ENCODE measurements at places on chromosomes 2 and 18. TPM values are rescaled to one million over a fixed set of nuclear protein-coding genes. Genes with fewer than 3 reads are reported as not detected.

GRCh38 chr18:58682429-58683069 is 11.3 kb downstream of the MALT1 start:
- DNase-seq = no peak
- H3K27me3 ChIP-seq = no peaks in the 10 kb centered on the region
- H3K27ac ChIP-seq = peak overlapping the region; percentile 67
- H3K4me3 ChIP-seq = no peak overlapping the region

DNA sequence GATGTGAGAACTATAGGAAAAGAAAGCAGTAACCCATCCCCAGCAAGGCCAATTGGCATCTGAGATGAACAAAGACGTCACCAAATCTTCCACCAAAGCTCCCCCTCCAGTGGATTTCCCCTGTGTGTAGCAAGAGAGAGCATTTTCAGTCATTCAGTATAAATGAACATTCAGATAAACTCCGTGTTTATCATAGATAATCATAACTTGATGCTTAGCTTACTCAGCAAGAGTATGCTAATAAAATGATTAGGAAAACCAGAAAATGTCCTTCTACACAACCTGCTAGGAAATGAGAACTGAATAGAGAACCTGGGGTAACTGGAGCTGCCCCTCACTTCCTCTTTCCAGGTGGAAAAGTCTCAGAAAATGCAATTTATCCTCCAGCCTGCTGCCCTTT is 198.0 kb upstream of the CCDC150 start:
- H3K4me3 ChIP-seq = no peak overlapping the region
- no peak overlapping the region for H3K27ac ChIP-seq
- no peaks in the 10 kb centered on the region for H3K27me3 ChIP-seq
- H3K4me1 ChIP-seq = peaks cover 4% of the 10 kb centered on the region
- DNase-seq = no peak

DNA sequence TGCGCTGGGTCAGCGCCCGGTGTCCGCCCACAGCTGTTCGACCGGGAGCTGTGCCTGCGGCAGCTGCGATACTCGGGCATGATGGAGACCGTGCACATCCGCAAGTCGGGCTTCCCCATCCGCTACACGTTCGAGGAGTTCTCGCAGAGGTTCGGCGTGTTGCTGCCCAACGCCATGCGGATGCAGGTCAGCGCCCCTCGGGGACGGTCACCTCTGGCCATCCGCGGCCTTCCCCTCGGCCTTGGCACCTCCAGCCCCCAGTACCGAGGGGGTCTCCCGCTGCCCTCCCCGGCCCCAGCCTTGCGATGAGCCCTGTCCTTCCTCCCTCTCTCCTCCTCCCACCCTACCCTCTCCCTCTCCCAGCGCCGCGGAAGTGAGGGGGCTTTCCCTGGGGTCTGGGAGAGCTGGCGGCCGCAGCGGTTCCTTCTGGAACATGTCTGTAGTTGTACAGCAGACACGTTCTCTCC is 53.2 kb upstream of the GPR17 start:
- H3K4me1 ChIP-seq = no peaks in the 10 kb centered on the region
- H3K36me3 ChIP-seq = no peaks in the 10 kb centered on the region
- DNase-seq = no peak
- no peak overlapping the region for H3K4me3 ChIP-seq
- H3K27me3 ChIP-seq = no peaks in the 10 kb centered on the region

GRCh38 chr2:12434630-12435098 is 282.1 kb upstream of the TRIB2 start:
- DNase-seq = no peak
- no peaks in the 10 kb centered on the region for H3K27me3 ChIP-seq
- H3K4me1 ChIP-seq = peaks cover 12% of the 10 kb centered on the region
- H3K27ac ChIP-seq = no peak overlapping the region

- no peak overlapping the region for H3K4me3 ChIP-seq
- H3K4me1 ChIP-seq = no peaks in the 10 kb centered on the region
- no peaks in the 10 kb centered on the region for H3K36me3 ChIP-seq
- no peak overlapping the region for H3K27ac ChIP-seq
- peaks cover 34% of the 10 kb centered on the region for H3K27me3 ChIP-seq
Measured at GRCh38 chr2:181465676-181466375, 8.6 kb downstream of the ITGA4 start.

DNA sequence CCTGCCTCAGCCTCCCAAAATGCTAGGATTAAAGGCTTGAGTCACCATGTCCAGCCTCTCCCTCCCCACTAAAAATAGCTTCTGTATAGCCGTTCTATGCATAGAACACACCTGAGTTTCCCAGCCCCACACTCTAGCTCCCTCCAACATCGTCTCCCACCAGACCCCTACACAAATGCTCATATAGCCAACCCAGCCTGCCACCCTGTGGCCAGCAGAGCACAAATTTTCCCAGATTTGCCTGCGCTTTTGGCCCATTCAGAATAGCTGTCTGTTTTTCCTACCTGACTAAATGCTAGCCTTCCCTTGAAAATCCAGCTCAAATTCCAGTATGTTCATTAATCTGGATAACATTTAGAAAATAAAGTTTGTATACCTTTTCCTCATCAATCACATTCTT is 22.8 kb downstream of the TRABD2A start:
- peaks cover 66% of the 10 kb centered on the region for H3K27me3 ChIP-seq
- H3K27ac ChIP-seq = no peak overlapping the region

DNA sequence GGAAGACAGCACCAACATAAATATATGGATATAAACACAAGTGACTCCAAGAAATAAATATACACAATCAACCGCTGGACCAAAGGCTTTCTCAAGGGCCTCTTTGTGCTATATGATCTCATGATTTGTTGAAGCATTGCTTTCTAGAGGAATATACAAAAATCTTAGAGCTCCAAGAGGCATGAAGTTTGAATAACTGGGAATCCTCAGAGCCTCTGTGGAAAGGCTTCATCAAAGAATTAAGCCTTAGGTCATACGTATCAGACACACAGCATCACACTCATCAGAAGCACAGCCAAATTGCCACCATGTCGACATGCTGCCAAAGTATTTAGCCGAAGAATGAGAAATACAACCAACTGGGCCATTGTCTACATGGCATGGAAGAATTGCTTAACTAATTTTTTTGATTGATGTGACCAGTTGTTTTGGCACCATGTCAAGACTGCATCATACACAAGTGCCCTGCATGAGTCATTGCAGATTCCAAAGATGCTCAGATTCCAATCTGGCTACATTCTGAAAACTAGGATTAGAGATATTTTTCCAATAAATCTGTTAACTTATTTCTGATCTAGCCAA is 860.6 kb upstream of the ZEB2 start:
- no peaks in the 10 kb centered on the region for H3K36me3 ChIP-seq
- H3K27me3 ChIP-seq = no peaks in the 10 kb centered on the region
- no peak overlapping the region for H3K4me3 ChIP-seq
- no peak for DNase-seq

GRCh38 chr2:55976681-55977080 is 53.1 kb upstream of the EFEMP1 start:
- peaks cover 4% of the 10 kb centered on the region for H3K4me1 ChIP-seq
- no peak overlapping the region for H3K27ac ChIP-seq
- no peak overlapping the region for H3K4me3 ChIP-seq
- H3K27me3 ChIP-seq = peaks cover under 1% of the 10 kb centered on the region
- peaks cover 2% of the 10 kb centered on the region for H3K36me3 ChIP-seq

DNA sequence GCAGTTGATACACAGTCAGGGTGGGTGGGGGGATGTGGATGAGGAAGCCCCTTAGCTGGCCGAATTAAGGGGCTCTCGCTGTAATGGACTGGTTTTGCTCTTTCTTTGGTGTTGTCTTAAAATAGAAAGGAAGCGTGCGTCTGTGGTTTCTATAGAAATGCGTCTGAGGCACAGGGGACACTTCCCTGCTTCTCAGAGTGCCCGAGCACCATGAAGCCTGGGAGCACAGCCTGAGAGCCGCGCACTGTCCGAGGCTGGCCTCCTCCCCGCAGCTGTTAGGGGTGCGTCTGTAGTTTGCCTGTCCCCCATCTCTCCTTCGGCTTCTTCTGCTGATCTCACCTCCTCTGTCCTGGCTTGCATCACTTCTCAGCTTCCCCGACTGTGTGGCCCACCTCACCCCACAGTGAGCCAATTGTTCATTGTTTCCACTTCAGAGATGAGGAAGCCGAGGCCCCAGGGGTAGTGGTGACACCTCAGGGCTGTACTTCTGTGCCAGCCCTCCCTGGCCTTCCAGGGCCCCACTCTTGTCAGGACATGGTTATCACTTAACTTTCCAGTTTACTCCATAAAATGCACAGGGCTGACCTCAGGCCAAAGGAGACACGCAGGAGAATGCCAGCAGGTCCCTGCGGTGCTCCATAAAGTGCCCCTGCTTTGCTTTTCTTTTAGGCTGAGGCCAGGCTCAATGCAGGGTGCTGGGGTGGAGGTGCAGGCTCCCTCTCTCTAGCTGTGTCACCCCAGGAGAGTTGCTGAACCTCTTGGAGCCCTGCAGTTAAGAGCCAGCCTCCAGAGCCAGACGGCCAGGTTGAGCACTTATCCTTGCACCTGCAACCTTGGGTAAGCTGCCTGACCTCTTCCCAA is 210.6 kb downstream of the SEPTIN10 start:
- H3K4me3 ChIP-seq = no peak overlapping the region
- no peaks in the 10 kb centered on the region for H3K4me1 ChIP-seq
- no peak for DNase-seq
- no peak overlapping the region for H3K27ac ChIP-seq
- peaks cover 8% of the 10 kb centered on the region for H3K27me3 ChIP-seq

DNA sequence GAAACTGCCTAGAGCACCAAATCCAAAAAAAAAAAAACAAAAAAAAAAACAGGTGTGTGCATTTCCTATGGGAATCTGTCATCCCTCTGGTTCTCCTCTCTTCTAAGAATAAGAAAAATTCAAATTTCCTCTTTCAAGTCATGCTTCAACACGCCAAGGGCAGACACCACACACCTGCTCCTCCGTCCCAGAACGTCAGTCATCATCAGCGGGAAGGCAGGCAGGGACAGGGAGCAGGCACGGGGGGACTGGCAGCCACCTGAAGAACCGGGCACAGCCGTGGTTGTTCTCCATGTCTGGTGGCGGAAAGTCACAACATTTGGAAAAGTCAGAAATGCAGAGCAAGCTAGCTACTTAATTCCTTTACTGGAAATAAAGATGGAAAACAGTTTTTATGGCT is 214.8 kb downstream of the IKZF2 start:
- H3K36me3 ChIP-seq = no peaks in the 10 kb centered on the region
- peak overlapping the region; percentile 39 for H3K27ac ChIP-seq
- H3K4me3 ChIP-seq = no peak overlapping the region
- DNase-seq = no peak

GRCh38 chr2:229133155-229133772 is 137.8 kb downstream of the PID1 start:
- peaks cover 25% of the 10 kb centered on the region for H3K27me3 ChIP-seq
- H3K4me1 ChIP-seq = peaks cover 31% of the 10 kb centered on the region
- H3K27ac ChIP-seq = no peak overlapping the region
- no peak for DNase-seq

GRCh38 chr2:15803543-15804245 is 136.7 kb upstream of the MYCN start:
- no peaks in the 10 kb centered on the region for H3K36me3 ChIP-seq
- no peak for DNase-seq
- H3K4me3 ChIP-seq = no peak overlapping the region
- no peaks in the 10 kb centered on the region for H3K27me3 ChIP-seq
- H3K4me1 ChIP-seq = peaks cover 53% of the 10 kb centered on the region

HSBP1L1 gene
- 31.8 TPM for total RNA-seq

RGPD3 gene
- 0.09 TPM for total RNA-seq

ABCB11 gene
- total RNA-seq = 0.18 TPM

VIL1 gene
- total RNA-seq = 0.54 TPM

KRTCAP3 gene
- total RNA-seq = 26.1 TPM

UPP2 gene
- not detected for total RNA-seq

NOL4 gene
- total RNA-seq = 2.6 TPM

SATB2 gene
- total RNA-seq = 4.0 TPM
